ENCODE measurements at places on chromosomes 1 and 21.

GRCh38 chr1:16926491-16927073 is 4.9 kb downstream of the CROCC start:
- peak; percentile 29 for DNase-seq

- DNase-seq, result no peak
Measured at GRCh38 chr1:19068639-19069276, 112.3 kb upstream of the IFFO2 start.

DNA sequence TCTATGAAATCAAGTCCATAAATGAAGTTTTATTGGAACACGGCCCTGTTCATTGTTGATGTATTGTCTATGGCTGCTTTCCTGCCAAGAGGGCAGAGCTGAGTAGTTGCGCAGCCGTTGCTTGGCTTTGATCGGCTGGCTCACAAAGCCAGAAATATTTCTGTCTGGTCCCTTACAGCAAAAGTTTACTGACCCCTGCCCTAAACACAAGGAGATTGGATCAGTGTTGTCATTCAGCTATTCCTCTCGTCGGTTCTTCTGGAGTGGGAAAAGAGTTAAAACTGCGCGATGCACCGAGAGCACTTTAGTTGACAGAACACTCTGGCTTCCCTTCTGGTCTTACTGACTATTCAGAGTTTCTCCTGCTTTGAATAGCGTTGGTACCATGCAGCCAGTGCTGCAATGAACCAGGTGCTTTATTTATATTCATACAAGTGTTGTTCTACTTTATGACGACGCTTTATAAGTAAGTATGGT is 868 bp downstream of the ZBTB40 start:
- no peak for DNase-seq

GRCh38 chr1:8930116-8930515 is 15.6 kb upstream of the CA6 start:
- DNase-seq, result no peak
